ENCODE measurements at places on chromosomes 1 and 21.

DNA sequence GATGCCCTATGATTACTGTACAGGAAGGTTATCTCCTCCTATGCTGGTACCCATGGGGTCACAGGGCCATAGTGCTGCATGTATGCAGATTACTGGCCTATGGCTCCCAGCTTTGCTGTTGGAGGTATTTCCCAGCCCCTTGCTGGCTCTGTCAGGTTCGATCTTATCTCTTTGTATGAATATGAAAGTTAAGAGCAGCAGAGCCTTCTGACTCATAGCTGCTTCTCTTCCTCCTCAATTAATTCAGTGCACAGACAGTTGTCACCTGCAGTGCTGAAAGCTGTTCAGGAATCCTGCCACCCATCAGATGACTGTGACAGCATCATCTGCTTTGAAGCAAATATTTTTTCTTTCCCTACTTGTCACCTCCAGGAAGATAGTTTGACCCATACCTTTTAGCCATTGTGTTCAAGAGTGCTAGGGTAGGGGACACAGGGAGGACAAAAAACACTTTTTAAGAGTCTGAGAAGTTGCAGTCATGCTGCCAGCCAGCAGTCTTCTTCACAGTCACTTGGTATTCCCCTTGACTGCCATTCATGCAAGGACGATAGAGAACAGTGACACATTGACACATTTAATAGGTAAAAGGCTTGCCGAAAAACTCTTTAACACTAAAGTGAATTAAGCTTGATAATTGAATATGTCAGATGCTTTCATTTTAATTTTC is 73.1 kb downstream of the KIF1B start:
- no peak for DNase-seq

DNA sequence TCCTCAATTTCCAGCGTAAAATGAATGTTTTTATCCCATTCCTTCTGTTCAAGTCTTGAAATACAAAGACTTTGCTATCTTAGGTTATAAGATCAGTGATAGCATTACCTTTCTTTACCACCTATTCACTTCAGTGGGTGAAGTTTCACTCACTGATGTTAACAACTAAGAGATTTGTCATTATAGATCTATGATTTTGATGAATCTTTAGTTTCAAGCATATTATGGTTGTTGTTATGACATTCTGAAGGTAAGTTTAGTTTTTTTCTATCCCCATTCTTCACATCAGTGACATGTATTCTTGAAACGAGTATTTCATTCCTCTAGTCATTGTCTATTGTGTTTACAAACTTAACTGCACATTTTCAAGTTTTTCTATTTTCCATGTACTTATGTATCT is 182.5 kb downstream of the ATP6V1G3 start:
- DNase-seq, result no peak

GRCh38 chr1:93681101-93681988 is at the start of gene BCAR3:
Gene BCAR3 (minus strand): TSS chr1:93681837. CDS start chr1:93674930, 6,907 bp downstream.
- DNase-seq, result no peak

- no peak for DNase-seq
Observed at GRCh38 chr1:185265314-185265713, 51.7 kb downstream of the IVNS1ABP start.

GRCh38 chr1:201089596-201089995 is 22.6 kb downstream of the CACNA1S start:
- DNase-seq, result peak; percentile 50

DNA sequence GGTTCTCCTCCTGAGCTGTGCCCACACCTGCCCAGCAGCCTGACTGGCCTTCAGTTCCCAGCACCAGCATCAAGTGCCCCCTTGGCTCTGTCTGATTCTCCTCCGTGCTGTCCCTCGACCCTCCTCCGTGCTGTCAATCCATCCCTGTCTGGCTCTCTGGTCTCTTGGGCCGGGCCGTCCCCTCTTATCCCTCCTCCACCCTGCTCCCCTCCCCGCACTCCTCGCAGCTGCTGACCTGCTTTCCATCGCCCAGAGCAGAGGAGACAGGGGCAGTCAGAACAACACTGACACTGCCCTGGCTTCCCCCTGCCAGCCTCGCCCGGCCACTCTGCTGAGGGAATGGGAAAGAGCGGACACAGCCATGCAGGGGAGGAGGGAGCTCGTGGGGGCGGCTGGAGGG is 267.4 kb downstream of the CAMTA1 start:
- no peak for DNase-seq

Measured in bronchial epithelial cell (primary cell).